ENCODE measurements at places on chromosomes 1 and 21.

- no peak for DNase-seq
These were observed 6.4 kb downstream of the DISP1 start for GRCh38 chr1:222821239-222821638.

GRCh38 chr1:67630438-67631045, 54.5 kb upstream of the GADD45A start:
- DNase-seq = no peak

DNA sequence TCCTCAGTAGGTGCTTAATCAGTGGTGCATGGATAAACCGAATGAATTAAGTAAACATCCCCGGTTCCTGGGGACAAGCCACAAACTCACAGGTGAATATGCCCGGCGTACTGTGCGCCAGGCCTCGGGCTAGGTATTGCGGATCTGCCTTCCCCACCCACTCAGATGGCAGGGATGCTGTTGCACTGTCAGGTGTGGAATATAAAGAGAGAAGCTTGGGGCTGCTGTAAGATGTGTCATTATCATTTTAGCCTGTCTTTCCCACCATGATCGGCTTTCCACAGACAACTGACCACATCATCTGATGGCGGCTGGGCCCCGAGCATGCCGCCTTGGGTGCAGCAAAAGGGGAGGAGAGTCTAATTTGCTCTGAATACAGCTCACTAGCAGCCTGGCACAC, 45.4 kb upstream of the LRP8 start:
- DNase-seq = no peak

- peak; percentile 58 for DNase-seq
These were observed 19.1 kb upstream of the NCF2 start for GRCh38 chr1:183609313-183609712.

DNA sequence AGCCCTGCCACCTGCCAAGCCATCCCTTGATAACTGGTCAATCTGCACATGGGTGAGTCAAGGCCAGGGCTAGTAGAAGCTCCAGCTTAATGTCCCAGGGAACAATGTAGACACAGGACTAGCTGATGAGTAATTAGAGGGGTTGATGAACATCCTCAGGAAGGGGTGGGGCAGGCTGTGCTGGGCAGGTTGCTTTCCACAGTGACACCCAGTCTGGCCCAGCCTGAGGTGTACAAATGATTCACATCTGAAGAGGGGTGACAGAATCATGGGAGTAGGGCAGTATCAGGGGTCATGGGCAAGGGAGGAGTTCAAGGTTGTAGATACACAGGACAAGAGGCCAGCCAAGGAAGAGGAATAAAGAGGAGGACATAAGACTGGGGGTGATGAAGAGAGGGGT, 4.3 kb downstream of the LPAR3 start:
- no peak for DNase-seq

DNA sequence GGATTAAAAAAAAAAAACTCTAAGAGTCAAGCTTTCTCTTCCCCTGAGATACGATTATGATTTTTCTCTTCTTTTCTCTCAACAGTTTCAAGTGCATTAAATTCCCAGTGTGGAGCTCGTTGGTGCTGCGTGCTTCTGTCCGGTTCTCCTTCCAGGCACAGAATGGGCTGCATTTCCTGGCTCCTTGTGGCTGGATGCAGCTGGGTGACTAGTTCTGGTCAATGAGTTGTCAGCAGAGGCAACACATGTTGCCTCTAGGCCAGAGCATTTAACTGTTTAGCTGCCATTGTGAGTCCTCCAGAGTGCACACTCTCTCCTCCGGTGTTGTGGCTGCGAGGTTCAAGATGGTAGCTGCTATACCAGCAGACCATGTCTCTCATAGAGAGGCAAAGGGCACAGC, 312.9 kb downstream of the RRAGC start:
- DNase-seq = no peak

GRCh38 chr1:234861761-234862160, 251.8 kb upstream of the IRF2BP2 start:
- DNase-seq = no peak

- no peak for DNase-seq
These were observed 72.4 kb downstream of the AJAP1 start for GRCh38 chr1:4726620-4727341.

DNA sequence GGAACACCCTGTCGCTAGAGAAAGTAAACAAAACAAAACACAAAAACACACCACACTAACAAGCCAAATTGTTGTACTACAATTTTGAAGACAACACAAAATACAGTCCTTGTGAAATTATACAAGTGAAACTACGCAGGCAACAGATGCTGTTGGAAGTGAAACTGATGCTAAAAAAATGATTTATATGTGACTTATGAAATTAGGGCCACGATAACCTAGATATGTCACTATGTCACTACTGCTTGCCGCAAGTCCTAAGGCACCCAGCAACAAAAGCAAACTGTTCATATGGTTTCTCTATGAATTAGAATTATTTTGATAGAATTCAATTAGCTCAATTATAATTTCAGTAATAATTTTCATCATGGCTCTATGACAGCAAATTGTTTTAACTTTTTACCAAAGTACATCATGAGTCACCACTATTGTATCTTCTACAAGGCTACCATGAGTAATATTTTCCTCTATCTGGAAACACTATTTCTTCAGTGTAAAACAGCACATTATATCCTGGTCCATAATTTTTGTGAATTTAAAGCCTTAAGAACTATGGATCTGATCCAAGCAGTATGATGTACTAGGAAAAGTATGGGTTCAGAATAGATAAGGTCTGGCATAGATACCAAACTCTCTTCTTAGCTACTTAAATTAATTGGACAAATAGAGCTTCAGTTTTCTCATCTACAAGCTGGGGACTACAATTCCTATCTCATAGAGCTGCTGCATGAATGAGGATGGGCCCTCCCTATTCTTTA, 216.3 kb downstream of the COL11A1 start:
- no peak for DNase-seq

DNA sequence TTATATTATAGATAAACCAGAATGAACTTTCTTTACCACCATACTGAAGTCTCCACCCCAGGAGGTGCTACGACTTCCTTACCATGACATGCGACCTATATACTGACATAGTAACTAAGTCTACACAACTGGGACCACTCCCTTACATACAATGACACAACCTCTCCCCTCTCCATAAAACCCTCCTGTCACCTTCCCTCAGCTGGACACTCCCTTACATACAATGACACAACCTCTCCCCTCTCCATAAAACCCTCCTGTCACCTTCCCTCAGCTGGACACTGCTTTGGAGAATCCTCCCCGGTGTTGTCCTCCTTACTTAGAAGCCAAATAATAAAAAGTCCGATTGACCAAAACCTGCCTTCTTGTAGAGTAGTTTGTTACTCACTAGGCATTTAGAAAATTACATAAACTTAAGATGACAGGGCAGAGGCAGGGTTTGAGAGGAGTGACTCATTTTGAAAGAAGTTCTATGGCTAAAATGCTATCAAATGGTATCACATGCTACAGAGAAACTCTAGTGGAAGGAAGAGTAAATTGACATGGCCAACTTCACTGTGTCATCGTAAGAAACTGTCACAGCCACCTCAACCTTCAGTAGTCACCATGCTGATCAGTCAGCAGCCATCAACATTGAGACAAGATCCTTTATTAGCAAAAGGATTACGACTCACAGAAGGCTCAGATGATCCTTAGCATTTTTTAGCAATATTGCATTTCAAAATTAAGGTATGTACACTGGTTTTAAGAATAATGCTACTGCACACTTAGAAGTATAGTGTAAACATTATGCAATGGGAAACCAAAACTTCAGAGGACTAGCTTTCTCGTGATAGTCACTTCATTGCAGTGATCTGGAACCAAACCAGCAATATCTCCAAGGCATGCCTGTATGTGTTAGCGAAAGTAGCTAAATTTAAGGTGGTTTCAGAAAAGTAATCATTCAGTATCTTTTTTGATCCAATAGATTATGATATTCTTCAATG, 56.4 kb downstream of the AHCTF1 start:
- no peak for DNase-seq

DNA sequence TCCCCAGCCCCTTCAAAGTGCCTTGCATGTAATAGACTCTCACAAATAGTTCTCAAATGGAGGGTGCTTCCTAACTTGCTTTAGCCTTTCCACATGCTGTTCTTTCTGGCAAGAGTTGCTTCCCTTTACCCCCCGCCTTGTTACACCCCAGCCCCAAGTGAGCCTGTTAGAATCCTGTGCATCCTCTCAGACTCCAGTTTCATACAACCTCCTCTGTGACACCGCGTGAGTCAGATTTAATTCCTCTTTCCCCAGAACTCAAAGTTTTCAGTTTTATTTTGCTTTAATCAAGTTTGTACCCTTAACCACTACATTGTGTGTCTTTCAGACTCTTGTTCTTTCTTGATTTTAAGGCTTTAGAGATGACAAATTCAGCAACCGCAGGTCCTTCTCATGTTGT, 234.5 kb upstream of the HOOK1 start:
- no peak for DNase-seq

GRCh38 chr1:38776466-38777065, 83.0 kb downstream of the RRAGC start:
- DNase-seq = no peak

GRCh38 chr1:205962821-205963221, 19.6 kb upstream of the SLC26A9 start:
- DNase-seq = no peak

- no peak for DNase-seq
These were observed 2.1 kb downstream of the PLD5 start for GRCh38 chr1:242522304-242522945.

DNA sequence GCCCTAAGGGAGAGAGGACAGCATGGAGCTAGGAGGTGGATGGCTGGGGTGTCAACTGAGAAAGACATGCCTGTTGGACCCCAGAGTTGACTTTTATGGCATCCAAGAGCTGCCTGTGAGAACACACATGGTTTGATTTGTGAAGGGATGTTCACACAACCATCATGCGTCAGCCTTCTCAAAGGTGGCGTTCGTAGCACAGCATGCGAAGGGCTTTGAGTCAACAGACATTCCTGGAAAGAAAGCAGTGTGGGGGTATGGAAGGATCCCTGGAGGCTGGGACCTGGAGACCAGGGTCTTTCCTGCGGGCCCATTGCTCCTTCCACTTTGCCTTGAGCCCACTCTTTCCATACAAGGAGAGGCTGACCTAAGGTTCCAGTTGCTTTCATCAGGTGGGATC, 6.4 kb upstream of the WNT3A start:
- no peak for DNase-seq

- no peak for DNase-seq
These were observed 57.2 kb downstream of the TOR1AIP2 start for GRCh38 chr1:179820226-179820970.

DNA sequence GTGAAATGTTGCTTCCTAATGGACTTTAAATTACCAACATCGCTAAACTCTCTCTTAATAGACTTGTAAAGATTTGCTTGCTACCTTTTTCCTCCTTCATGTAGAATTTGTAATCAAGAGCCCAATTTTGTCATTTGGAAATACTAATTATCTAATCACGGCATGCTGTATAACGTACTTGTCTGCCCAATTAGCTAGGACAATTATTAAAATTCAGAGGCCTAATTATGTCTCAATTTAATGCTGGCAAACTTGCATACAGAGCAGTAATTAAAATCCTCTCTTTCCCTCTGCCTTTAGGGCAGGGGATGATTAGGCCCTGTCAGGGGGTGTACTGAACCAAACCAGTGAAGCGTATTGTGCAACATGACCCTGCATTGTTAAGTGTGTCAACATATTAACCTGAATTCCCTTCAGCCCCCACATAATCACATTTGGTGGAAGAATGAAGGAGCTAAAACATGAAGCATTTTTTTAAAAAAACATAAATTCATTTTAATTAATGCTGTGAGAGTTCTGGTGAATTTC, 137.4 kb upstream of the BARHL2 start:
- DNase-seq = no peak

DNA sequence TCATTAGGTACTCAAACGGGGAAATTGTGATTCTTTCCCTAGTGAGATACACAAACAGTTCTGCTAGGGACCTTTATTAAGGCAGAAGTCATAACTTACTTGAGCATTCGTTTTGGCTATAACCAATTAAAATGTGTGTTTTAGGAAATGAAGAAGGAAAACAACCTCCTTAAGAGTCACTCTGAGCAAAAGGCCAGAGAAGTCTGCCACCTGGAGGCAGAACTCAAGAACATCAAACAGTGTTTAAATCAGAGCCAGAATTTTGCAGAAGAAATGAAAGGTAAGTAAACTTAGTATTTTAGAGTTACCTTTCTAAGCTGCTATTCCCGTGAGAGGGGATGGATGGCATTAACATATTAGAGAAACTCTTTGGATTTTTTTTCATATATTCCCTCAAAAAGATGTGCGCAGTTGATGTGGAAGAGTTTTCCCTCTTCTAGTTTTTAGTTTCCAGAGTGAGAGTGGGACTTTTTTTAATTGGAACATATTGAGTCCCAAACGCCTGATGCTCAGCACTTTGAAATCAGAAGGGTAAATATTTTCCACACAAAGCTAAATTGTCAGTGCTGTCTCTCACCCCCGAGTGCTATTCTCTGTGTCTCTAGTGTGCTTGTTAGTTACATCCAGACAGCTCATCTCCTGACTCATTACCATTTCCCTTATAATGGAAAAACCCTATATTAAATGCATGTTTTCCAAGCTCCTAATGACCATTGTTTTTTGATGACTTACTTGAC, 34.9 kb downstream of the CENPF start:
- DNase-seq = no peak

DNA sequence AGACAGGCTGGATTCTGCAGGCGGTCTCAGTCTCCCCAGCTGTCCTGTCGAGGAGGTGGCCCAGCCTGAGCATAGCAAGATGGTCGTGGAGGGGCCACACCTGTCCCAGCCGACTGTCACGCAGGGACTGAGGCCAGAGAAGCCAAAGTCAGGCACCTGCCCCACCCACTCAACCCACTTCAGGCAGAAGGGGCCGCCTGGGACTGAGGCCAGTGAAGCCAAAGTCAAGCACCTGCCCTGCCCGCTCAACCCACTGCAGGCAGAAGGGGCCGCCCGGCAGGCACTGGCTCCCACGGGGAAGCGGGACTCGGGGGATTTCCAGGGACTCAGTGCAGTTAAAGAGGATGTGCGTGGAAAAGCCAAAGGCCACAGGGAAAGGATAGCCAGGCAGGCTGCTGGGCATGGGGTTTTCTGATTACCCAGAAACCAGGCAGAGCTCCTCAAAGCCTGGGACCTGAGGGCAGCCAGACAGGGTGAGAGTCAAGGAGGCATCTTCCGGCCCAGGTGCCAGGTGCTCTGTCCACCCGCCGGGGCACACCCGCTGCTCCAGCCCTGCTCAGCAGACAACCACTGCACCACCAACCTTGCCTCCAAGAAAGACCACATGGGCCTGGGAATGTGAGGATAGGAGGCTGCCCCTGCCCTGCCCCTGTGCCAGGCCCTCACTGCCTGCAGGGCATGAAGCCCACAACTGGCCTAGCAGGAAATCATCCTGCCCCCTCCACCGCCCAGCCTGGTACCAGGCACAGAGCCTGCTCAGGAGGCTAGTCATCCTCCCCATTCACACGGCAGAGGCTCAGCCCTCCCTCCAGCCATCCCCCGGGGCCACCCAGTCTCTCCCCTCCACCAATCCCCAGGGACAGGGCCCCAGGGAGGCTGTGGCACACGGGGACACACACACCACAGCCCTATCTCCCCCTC, 41.0 kb downstream of the MEGF6 start:
- DNase-seq = no peak

All from right hindlimb (tissue), 1 donor.